Right lobe of liver (tissue), 6 donors: ENCODE measurements at places on chromosomes 5 and 9. TPM values are rescaled to one million over a fixed set of nuclear protein-coding genes. Genes with fewer than 3 reads are reported as not detected.
A peak's percentile ranks its signal among the peaks of the same experiment; 100 is the strongest.

GRCh38 chr9:80648336-80648735, 1041.0 kb downstream of the TLE1 start:
- no peak for DNase-seq
- H3K4me1 ChIP-seq: no peaks in the 10 kb centered on the region
- no peak overlapping the region for H3K27ac ChIP-seq
- H3K4me3 ChIP-seq: no peak overlapping the region

GRCh38 chr5:146751781-146752401, 126.7 kb downstream of the PPP2R2B start:
- DNase-seq: no peak
- H3K27ac ChIP-seq: no peak overlapping the region
- no peaks in the 10 kb centered on the region for H3K36me3 ChIP-seq

GRCh38 chr5:45507178-45507577, 189.0 kb downstream of the HCN1 start:
- no peaks in the 10 kb centered on the region for H3K4me1 ChIP-seq
- DNase-seq: no peak
- H3K36me3 ChIP-seq: no peaks in the 10 kb centered on the region
- no peak overlapping the region for H3K4me3 ChIP-seq
- H3K27me3 ChIP-seq: no peaks in the 10 kb centered on the region

- H3K27me3 ChIP-seq: no peaks in the 10 kb centered on the region
- no peaks in the 10 kb centered on the region for H3K36me3 ChIP-seq
- H3K27ac ChIP-seq: no peak overlapping the region
- no peak overlapping the region for H3K4me3 ChIP-seq
- no peak for DNase-seq
- H3K4me1 ChIP-seq: no peaks in the 10 kb centered on the region
These were observed 62.0 kb downstream of the BHMT start for GRCh38 chr5:79173626-79174025.

GRCh38 chr5:60395712-60396329, 304.1 kb downstream of the DEPDC1B start:
- no peak overlapping the region for H3K4me3 ChIP-seq
- no peaks in the 10 kb centered on the region for H3K36me3 ChIP-seq
- no peak overlapping the region for H3K27ac ChIP-seq
- DNase-seq: no peak

DNA sequence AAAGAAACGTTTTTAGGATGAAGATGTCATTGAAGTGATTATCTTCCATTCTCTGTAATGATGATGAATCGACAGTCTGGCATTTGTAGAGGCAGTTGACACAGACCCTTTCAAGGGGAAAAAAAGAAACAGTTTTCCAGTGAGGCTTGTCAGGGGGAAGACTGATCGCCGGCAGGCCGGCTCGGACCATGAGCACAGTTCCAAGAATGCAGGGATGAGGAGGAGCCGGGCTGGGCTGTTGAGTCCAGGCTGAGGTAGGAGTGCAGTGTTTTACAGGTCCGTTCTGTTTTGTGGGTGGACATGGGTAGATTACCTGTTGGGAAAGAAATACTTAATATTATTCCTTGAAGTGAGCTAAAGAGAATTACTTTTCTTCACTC, 194.6 kb downstream of the AOPEP start:
- peak overlapping the region; percentile 68 for H3K27ac ChIP-seq
- H3K4me3 ChIP-seq: no peak overlapping the region
- H3K36me3 ChIP-seq: no peaks in the 10 kb centered on the region
- H3K4me1 ChIP-seq: no peaks in the 10 kb centered on the region
- no peaks in the 10 kb centered on the region for H3K27me3 ChIP-seq
- DNase-seq: no peak

GRCh38 chr5:18311266-18311665, 677.0 kb downstream of the TAF11L14 start:
- DNase-seq: no peak
- no peaks in the 10 kb centered on the region for H3K27me3 ChIP-seq
- H3K36me3 ChIP-seq: no peaks in the 10 kb centered on the region
- no peaks in the 10 kb centered on the region for H3K4me1 ChIP-seq
- H3K27ac ChIP-seq: no peak overlapping the region

DNA sequence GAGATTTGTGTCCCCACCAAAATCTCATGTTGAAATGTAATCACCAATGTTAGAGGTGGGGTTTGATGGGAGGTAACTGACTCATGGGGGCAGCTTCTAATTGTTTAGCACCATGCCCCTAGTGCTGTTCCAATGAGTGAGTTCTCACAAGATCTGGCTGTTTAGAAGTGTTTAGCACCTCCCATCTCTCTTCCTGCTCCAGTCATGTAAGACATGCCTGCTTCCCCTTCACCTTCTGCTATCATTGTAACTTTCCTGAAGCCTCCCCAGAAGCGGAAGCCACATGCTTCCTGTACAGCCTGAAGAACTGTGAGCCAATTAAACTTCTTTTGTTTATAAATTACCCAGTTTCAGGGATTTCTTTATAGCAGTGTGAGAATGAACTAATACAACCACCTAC, 170.5 kb downstream of the NDUFS4 start:
- H3K36me3 ChIP-seq: no peaks in the 10 kb centered on the region
- H3K4me3 ChIP-seq: no peak overlapping the region
- DNase-seq: no peak
- H3K4me1 ChIP-seq: no peaks in the 10 kb centered on the region
- no peaks in the 10 kb centered on the region for H3K27me3 ChIP-seq

- no peaks in the 10 kb centered on the region for H3K4me1 ChIP-seq
- DNase-seq: peak; percentile 94
- H3K27ac ChIP-seq: peak overlapping the region; percentile 98
- H3K27me3 ChIP-seq: peaks cover 6% of the 10 kb centered on the region
- H3K36me3 ChIP-seq: no peaks in the 10 kb centered on the region
- peak overlapping the region; percentile 77 for H3K4me3 ChIP-seq
These were observed 2.4 kb upstream of the NR4A3 start for GRCh38 chr9:99819123-99819855.

DNA sequence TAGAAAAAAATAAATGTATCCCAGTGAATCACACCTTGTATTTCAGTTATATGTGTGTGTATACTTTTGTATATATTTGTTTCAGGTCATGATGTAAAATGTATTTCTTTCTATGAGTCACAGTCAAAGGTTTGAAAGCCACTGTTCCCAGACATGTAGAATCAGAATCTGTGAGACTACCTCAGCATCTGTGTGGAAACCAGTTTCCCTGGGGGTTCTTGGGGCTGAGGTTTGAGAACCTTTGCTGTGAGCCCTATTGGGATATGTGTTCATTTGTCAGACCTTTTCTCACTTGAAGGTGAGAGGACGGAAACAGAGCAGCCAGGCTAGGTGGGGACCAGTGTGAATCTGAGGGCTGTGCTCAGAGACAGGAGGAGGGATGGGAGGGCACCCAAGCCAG, 78.7 kb upstream of the SAP30L start:
- no peaks in the 10 kb centered on the region for H3K4me1 ChIP-seq
- no peak for DNase-seq
- no peak overlapping the region for H3K27ac ChIP-seq
- H3K27me3 ChIP-seq: no peaks in the 10 kb centered on the region

DNA sequence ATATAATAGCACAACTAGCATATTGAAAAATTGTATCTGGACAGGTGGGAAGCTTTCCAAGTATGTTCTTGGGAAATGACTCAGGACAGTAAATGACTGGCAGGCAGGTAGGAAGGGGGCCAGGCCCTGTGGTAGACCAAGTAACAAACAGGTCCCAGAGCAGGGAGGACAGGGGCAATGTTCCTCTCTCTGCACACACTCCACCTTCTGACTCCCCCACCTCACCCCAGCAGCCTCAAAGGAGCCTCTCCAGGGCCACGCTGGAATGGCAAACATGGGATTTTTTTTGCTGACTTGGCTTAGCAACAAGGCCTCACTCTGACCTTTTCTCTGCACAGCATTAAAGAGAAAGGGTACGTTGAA, 31.1 kb upstream of the IQGAP2 start:
- no peaks in the 10 kb centered on the region for H3K27me3 ChIP-seq
- H3K36me3 ChIP-seq: no peaks in the 10 kb centered on the region
- DNase-seq: no peak
- H3K4me1 ChIP-seq: peaks cover 10% of the 10 kb centered on the region
- H3K4me3 ChIP-seq: no peak overlapping the region

GRCh38 chr5:112411903-112412302, 7.2 kb downstream of the EPB41L4A start:
- H3K27ac ChIP-seq: no peak overlapping the region
- DNase-seq: no peak
- H3K36me3 ChIP-seq: no peaks in the 10 kb centered on the region
- no peak overlapping the region for H3K4me3 ChIP-seq
- H3K27me3 ChIP-seq: no peaks in the 10 kb centered on the region
- no peaks in the 10 kb centered on the region for H3K4me1 ChIP-seq

- H3K4me3 ChIP-seq: no peak overlapping the region
- no peak for DNase-seq
- H3K27me3 ChIP-seq: no peaks in the 10 kb centered on the region
- no peaks in the 10 kb centered on the region for H3K36me3 ChIP-seq
These were observed 163.5 kb downstream of the ARSB start for GRCh38 chr5:78821536-78822021.

GRCh38 chr5:180097163-180097894, 25.8 kb upstream of the RNF130 start:
- no peaks in the 10 kb centered on the region for H3K27me3 ChIP-seq
- no peaks in the 10 kb centered on the region for H3K36me3 ChIP-seq
- no peak overlapping the region for H3K4me3 ChIP-seq
- DNase-seq: no peak

GRCh38 chr9:35549441-35549840, 55.6 kb upstream of the TESK1 start:
- no peaks in the 10 kb centered on the region for H3K36me3 ChIP-seq
- no peaks in the 10 kb centered on the region for H3K27me3 ChIP-seq
- H3K27ac ChIP-seq: no peak overlapping the region
- DNase-seq: no peak
- no peak overlapping the region for H3K4me3 ChIP-seq

GRCh38 chr9:27829621-27830020, 256.3 kb upstream of the C9orf72 start:
- no peaks in the 10 kb centered on the region for H3K36me3 ChIP-seq
- H3K4me3 ChIP-seq: no peak overlapping the region
- H3K27ac ChIP-seq: no peak overlapping the region

GRCh38 chr9:77817590-77818311, 169.6 kb upstream of the GNA14 start:
- H3K4me3 ChIP-seq: no peak overlapping the region
- no peaks in the 10 kb centered on the region for H3K36me3 ChIP-seq
- DNase-seq: no peak

GRCh38 chr5:1931604-1932231, 49.0 kb upstream of the IRX4 start:
- no peak overlapping the region for H3K4me3 ChIP-seq
- H3K36me3 ChIP-seq: no peaks in the 10 kb centered on the region
- no peaks in the 10 kb centered on the region for H3K27me3 ChIP-seq
- no peak for DNase-seq
- no peak overlapping the region for H3K27ac ChIP-seq

DNA sequence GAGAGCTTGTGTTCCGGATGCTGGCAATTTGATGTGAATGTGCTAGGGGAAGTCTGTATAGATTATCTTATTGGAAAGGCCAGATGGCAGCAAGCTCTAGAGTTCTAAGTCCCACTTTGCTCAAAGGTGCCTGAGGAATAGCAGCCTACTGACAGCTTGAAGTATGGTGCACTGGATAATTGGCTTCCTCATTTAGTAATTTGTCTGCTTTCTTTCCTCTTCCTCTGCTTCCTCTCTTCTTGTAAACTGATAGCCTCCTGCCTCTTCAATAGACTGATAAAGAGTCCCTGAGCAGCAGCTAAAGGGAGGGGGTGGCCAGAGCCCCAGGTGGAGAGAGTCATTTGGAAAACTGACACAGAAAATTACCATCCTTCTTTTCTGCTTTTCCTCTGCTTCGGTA, 177.3 kb downstream of the FGF1 start:
- DNase-seq: no peak
- H3K36me3 ChIP-seq: no peaks in the 10 kb centered on the region
- peak overlapping the region; percentile 62 for H3K27ac ChIP-seq
- H3K4me1 ChIP-seq: peaks cover 36% of the 10 kb centered on the region

DNA sequence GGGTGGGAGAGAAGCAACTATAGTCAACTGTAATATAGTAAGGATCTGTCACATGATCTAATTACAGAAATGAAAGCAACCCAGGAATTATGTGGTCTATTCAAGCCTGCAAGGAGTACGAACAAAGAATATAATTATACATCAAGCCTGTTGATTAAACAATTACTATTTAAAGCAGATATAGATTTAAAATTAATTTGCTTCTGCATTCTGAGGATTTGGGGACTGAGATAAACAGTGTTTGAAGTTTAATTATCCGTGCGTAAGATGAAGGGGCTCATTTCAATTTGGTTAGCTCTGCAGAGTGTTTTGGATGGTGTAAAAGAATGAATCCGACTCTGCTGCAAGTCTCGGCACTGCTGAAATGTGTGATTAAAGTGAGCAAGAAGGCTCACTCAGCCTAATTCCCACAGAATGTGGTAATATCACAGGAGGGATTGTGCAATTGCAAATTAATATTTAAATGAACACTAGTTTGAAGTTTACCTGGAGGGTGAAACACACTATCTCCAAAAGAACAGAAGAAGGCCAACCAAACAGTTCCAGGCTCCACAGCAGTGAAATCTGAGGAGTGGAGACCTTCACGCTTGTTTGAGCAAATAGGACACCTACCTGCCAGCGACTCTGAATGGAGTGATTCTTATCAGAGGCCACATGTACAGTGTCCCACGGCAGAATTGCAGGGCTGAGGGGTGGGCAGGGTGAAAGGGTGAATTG, 420.6 kb upstream of the SLC30A5 start:
- peak overlapping the region; percentile 18 for H3K4me3 ChIP-seq
- H3K27me3 ChIP-seq: no peaks in the 10 kb centered on the region
- DNase-seq: peak; percentile 70
- H3K27ac ChIP-seq: peak overlapping the region; percentile 60
- H3K4me1 ChIP-seq: no peaks in the 10 kb centered on the region

- H3K4me3 ChIP-seq: no peak overlapping the region
- H3K27me3 ChIP-seq: no peaks in the 10 kb centered on the region
- no peaks in the 10 kb centered on the region for H3K4me1 ChIP-seq
- DNase-seq: no peak
- H3K27ac ChIP-seq: no peak overlapping the region
- no peaks in the 10 kb centered on the region for H3K36me3 ChIP-seq
These were observed 39.1 kb upstream of the C5orf63 start for GRCh38 chr5:127112347-127112864.

GRCh38 chr9:6845880-6846279, 88.1 kb downstream of the KDM4C start:
- no peak for DNase-seq
- H3K27ac ChIP-seq: no peak overlapping the region
- no peaks in the 10 kb centered on the region for H3K27me3 ChIP-seq
- H3K4me3 ChIP-seq: no peak overlapping the region
- no peaks in the 10 kb centered on the region for H3K4me1 ChIP-seq
- no peaks in the 10 kb centered on the region for H3K36me3 ChIP-seq

The BRIX1 gene
- 4.9 TPM for total RNA-seq

The C9orf43 gene
- 0.51 TPM for total RNA-seq

The POU5F2 gene
- 0.53 TPM for total RNA-seq

The LCN1 gene
- total RNA-seq: not detected

The SLC23A1 gene
- total RNA-seq: 11.7 TPM

The SUB1 gene
- total RNA-seq: 52.5 TPM

The PELO gene
- 14.6 TPM for total RNA-seq

The SPTAN1 gene
- total RNA-seq: 141 TPM

The GABRA6 gene
- total RNA-seq: not detected

The POLR3G gene
- 3.7 TPM for total RNA-seq

The SOX30 gene
- not detected for total RNA-seq
